ENCODE measurements at places on chromosomes 2 and 18.
A peak's percentile ranks its signal among the peaks of the same experiment; 100 is the strongest.

- DNase-seq = peak; percentile 76
Observed at GRCh38 chr2:136215908-136216472, 98.0 kb upstream of the CXCR4 start.

DNA sequence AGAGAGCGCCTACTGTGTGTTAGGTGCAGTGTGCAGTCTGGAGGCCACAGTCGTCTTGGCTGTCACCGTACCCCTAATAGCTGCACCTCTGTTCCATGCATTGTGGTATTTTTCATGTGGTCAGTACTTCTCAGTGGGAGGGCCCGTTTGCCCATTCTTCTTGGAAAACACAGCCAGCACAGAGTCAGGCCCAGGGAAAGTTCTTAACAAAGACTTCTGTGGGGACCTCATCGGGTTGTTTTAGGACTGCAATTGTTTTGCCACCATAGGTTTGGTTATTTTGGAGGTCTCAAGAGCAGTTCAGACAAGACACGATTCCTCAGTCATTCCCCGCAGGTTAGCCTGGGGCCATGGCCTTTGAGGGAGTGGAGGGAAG lies 62.3 kb downstream of the SMIM21 start:
- DNase-seq = no peak

GRCh38 chr2:229249536-229249935 lies 21.6 kb downstream of the PID1 start:
- DNase-seq = no peak

- DNase-seq = no peak
Observed at GRCh38 chr2:195471163-195471562, 185.9 kb upstream of the SLC39A10 start.

DNA sequence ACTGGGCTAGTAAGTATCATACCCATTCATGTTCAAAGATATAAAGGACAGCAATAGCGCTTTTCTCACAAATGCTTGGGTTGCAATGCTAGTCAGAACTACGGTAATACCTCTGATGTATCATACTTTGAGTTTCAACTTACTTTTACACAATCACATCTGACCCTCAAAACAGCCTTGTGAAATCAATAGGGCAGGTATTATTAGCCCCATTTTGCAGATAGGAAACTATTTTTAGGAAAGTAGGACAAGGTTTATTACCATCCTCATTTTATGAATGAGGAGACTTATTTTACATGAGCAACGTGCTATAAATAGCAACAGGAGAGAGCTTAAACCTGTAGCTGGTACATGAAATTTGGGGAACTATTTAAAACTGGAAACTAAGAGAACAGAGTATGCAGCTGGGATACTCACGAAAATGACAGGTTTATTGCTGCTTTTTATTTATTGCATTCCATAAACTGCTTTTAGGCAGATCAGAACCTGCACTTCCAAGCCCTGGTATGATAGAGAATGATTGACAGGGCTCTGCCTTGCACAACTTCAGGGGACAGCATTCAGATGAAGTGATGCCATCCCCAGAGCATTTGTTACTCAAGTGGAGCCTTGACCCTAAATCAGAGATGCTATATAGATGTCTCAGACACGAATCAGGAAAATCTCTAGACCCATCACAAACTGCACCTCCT lies 42.4 kb upstream of the PPM1B start:
- DNase-seq = peak; percentile 34

GRCh38 chr18:50429207-50429948 lies 54.5 kb downstream of the SKA1 start:
- DNase-seq = peak; percentile 42

GRCh38 chr18:11669271-11669947 lies 19.7 kb upstream of the GNAL start:
- DNase-seq = no peak

DNA sequence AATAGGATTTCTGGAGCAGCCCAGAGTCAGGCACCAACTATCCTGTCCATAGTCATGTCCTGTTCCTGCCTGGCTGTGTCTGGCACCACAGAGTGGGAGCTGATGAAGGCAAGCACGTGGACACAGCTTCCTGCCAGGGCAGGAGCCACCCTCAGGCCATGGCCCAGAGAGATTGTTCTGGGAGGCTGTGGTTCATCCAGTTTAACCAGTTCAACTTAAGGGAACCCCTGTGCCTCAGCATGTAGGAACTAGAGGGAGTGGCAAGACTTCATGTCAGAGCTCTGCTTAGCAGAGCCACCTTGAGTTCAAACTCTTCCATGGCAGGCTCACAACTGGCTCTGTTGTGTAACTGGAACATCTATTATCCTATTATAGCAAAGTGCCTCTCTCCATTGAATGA lies 73.2 kb upstream of the NCKAP5 start:
- no peak for DNase-seq
